PC-9 (cell line): ENCODE measurements at places on chromosomes 11 and 22. TPM values are rescaled to one million over a fixed set of nuclear protein-coding genes. Genes with fewer than 3 reads are reported as not detected.

The CHST1 gene
- not detected in 2 replicates for total RNA-seq

The CRYBB3 gene
- 0.85 and 2.1 TPM in 2 replicates for total RNA-seq

The ZNF74 gene
- total RNA-seq = 8.1 and 15.2 TPM in 2 replicates

The TRPT1 gene
- 55.2 and 76.2 TPM in 2 replicates for total RNA-seq

The DDI1 gene
- not detected in 2 replicates for total RNA-seq

The RAG2 gene
- total RNA-seq = not detected in 2 replicates

The MRGPRX4 gene
- not detected in 2 replicates for total RNA-seq

The BLID gene
- 1.8 and 2.0 TPM in 2 replicates for total RNA-seq

The SLC22A8 gene
- not detected in 2 replicates for total RNA-seq

The AGBL2 gene
- total RNA-seq = 13.1 and 21.9 TPM in 2 replicates

The SF3B2 gene
- 221 and 224 TPM in 2 replicates for total RNA-seq
